ENCODE measurements at places on chromosomes 12 and 14.

- no peak for DNase-seq
Measured at GRCh38 chr12:4974217-4974616, 64.5 kb downstream of the KCNA1 start.

DNA sequence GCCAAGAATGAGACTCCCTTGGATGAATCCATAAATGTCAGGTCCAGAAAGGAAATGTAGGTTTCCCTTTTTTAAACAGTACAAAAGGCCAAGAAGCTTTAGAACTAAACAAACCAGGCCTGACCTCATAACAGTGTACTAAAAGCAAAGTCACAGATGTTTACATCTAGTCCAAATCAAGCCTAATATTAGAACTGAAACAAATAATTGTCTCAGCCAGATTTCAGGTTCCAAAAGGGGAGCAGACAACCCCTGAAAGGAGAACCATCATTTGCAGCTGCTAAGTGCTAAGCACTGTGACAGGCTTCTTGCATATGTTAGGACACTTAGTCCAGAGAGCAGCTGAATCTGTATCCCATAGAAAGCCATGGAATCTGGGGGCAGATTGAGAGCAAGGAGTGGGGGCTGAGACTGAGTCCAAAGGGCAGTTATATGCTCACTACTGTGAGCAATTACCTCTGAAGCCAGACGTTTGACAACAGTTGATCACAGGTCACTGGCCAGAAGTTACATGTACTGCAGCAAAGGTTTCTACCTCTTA is 90.1 kb downstream of the STXBP6 start:
- no peak for DNase-seq

GRCh38 chr14:102206918-102207317 is 67.2 kb downstream of the WDR20 start:
- no peak for DNase-seq

DNA sequence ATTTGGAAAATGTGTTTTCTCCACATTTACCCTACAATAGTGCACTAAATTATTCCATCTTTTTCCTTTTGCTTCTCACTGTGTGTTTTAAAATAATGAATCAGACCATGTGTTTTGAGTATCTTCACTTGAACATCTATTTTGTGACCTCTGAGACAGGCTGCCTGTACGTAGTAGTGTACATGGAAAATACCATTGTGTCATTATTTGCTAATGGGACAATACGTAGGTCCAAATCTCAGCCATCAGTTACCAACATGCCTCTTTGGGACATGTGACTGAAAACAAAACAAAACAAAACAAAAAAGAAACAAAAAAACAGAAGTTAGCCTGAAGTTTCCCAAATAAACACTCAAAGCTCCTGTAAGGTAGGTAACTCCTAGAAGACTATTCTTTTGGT is 7.1 kb upstream of the MYF6 start:
- no peak for DNase-seq

DNA sequence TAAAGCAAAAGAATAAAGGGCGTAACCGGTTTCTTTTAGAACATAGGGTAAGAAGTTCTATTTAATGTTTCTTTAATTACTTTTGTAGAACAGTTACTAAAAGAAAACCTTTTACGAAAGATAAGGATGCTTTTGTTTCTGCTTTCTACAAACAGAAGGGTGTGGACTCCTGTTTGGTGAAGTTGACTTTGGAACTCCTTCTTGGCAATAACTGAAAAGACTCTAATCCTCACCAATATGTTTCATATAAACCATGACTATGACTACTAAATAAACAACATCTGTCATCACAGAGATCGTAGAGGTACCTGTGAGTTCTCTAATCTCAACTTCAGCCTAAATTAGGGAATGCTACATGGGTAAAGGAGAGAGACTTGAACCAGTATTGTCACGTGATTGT is 210.8 kb upstream of the FLRT2 start:
- no peak for DNase-seq

- no peak for DNase-seq
Measured at GRCh38 chr12:55934773-55935172, 3.8 kb downstream of the DGKA start.

DNA sequence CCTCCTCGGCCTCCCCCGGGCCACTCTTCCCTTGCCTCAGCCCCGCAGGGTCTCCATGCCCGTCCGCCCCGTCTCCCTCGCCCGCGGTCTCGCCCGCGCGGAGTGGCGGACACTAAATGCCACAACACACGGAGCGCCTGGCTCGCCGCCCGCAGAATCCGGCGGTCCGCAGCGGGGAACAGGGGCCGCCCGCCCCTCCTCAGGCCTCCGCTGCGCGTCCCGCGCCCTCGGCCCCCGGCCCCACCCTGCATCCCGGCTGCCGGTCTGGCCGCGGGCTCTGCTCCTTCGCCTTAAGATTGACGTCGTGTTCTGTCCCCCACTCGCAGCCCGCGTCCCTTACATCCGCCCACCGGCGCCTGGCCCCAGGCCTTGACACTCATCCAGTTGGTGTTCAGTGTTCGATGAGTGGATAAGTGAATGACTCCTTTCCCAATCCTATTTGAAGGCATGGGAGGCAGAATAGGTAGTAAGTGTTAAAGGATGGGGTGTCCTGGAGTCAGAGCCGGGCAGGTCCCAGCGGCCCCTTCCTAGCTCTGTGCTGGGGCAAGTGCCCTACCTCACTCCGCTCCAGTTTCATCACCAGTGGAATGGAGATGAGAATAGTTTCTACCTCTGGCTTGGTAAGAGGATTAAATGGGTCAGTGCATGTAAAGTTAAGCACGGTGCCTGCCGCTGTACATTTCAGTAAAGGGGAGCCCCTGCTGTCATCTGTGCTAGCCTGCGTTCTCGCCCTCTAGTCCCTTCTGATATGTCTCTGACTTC is 622 bp downstream of the TECPR2 start:
- DNase-seq: peak; percentile 20

- no peak for DNase-seq
Measured at GRCh38 chr12:67968321-67968720, 20.9 kb upstream of the IFNG-AS1 start.

GRCh38 chr14:75554482-75554881 is 23.9 kb upstream of the FLVCR2 start:
- DNase-seq: no peak

GRCh38 chr12:63863658-63864453 is 19.4 kb downstream of the SRGAP1 start:
- DNase-seq: no peak

- DNase-seq: no peak
Measured at GRCh38 chr12:94204499-94205247, 56.3 kb downstream of the PLXNC1 start.

DNA sequence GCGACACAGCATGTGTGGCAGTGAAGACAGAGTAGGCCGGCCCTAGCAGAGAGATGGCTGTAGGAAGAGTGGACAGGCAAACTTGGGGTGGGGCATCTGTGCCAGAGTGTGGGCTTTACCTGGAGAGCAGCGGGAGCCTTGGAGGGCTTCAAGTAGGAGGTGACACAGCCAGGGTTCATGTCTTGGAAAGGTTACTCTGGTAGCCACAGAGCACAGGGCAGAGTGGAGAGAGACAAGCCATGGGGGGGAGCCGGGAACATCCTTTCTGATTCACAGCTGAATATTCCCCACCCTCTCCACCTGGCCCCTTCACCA is 53.5 kb upstream of the DIO3 start:
- DNase-seq: no peak

DNA sequence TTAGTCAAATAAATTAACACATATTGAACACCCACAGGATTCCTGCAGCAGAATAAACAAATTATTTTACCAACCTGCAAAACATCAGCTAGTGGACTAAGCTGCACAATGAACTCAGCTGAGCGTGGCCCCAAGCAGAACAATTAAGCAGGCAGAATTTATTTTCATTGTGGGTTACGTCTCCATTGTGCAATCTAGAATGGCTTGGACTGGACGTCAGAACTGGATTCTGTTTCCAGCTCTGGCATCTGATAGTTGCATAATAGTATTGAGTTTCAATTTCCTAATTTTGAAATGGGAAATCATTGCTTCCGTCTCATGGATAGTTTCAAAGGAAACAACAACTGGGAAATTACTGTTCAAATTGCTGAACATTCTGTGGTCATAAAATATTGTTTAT is 35.5 kb upstream of the RERG start:
- DNase-seq: no peak

DNA sequence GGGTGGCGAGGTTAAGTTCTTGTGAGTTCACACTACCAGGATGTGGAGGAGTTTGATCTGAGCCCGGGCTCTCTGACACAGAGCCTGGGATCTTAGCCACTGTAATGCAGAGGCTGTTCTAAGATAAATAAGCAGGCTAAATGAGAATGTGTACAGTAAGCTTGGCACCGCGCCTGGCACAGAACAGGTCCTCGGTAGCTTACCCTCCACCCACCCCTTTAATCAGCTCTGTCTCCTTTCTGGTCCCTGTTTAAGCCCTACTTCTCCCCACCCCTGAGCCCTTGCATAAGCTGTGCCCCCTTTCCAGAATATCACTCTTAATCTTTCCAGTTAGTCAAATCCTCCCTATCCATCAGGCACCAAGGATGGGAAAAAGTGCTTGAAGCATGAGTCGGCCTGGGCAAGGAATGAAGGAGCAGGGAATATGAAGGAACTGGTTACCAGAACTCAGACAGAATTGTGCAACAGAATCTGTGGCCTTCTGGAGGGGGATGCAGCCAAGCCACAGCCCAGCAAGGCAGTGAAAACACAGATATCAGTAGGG is 32.8 kb upstream of the CMKLR1 start:
- DNase-seq: no peak

DNA sequence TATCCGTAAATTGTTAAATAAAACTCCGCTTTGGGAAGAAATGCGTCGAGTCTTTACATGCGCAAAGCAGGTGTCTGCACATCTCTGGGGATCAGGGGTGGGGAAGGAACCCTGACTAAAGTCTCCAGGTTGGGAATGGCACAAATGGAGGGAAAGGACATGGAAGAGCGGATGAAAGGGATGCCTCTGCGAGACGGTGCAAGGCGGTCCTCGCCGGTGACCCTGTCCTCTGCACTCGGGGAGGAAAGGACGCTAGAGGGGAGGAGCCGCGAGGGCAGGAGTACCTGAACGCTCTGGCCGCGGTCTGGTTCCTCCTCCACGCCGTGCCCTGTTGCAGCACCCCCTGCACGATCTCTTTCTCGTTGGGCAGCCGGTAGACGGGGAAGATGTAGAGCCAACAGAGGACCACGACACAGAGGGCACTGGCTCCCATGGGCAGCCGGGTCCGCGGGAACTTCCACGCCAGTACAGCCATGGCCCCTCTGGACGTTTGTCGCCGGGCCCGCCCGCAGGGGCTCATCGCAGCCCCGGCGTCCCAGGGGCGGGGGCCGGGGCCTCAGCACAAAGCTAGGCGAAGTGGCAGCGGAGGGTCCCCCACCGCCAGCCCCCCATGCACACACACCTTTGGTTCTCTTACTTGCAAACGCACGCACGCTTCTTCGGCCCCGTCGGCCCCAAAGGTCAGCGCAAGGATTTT is 646 bp downstream of the ST8SIA1 start:
- peak; percentile 10 for DNase-seq

- no peak for DNase-seq
Measured at GRCh38 chr12:15629108-15629507, 160.1 kb downstream of the EPS8 start.

- no peak for DNase-seq
Measured at GRCh38 chr12:76746516-76746915, 17.4 kb upstream of the ZDHHC17 start.

Measured in stimulated activated CD4-positive, alpha-beta T cell treated with anti-CD3 and anti-CD28 coated beads, Interleukin-1b, Interleukin-23, amount 100 ng/mL, for 4 hours (primary cell).